Kidney (tissue), 22 donors: ENCODE measurements at places on chromosomes 5 and 9. TPM values are rescaled to one million over a fixed set of nuclear protein-coding genes. Genes with fewer than 3 reads are reported as not detected.

The ACER2 gene
- 4.2 TPM for total RNA-seq

The TOR2A gene
- total RNA-seq, result 12.7 TPM

DNA sequence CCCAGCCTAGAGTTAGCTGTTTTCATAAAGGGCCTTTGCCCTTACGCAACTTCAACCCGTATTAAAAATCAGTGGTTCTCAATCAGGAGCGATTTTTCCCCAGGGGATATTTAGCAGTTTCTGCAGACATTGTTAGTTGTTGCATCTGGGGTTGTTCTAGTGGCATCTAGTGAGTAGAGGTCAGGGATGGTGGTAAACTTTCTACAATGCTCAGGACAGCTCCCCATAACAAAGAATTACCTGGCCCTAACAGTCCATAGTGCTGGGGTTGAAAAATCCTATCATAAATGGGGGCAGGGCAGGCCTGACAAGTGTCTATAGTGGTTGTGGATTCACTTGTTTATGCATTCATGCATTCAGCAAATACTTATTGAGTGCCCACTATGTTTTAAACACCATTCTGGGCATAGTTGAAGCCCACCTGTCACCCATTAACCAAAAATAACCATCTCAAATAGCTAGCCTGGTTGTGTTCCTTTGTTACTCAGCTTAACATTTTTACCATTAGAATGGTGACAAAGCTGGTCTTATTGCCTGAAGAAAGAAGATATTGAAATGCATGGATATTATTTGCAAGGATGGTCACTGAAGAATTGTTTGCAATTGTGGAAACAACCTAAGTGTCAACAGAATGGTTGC, 15.9 kb upstream of the FGF1 start:
- DNase-seq, result no peak

DNA sequence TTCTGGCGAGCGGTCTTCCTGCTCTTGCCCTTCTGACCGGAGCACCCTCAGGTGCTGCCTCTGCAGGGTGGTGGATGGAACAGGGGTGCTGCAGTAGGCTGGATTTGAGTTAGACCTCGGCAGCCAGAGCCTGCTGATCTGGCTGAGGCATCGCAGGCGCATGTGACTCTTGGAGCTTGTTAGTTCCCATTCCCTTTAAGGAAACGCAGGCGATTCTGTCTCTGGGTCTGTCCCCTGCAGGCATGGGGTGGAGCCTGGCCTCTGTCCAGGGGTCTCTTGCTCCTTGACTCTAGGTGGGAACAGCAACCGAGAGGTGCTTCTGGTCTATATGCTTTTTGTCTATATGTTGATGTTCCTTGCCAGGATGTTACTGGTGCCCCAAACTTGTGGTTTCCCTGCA, 3.1 kb downstream of the WNK2 start:
- no peak for DNase-seq

DNA sequence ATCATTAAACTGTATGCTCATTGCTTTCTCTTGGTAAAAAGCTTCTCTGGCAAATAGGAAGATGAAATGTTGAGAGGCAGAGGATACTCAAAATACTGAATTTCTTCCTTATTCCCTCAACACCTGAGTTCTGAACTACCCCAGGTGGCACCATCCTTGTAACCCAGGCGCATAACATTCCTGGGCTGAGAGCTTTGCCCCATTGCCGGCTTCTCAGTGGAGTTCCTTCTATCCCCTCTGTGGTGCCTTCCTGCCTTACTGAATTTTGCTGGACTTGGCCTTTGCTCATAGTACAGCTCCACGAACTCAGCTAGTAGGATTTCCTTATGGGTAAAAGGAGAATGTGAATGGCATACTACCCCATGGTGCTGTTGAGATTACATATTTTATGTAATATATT, 54.7 kb downstream of the BASP1 start:
- no peak for DNase-seq

GRCh38 chr9:70693186-70693585, 278.7 kb upstream of the KLF9 start:
- DNase-seq, result no peak
